Upper lobe of right lung (tissue), 1 donor: ENCODE measurements at places on chromosomes 1 and 21.

GRCh38 chr1:161229896-161230295 is 4.0 kb downstream of the TOMM40L start:
- no peak for DNase-seq

DNA sequence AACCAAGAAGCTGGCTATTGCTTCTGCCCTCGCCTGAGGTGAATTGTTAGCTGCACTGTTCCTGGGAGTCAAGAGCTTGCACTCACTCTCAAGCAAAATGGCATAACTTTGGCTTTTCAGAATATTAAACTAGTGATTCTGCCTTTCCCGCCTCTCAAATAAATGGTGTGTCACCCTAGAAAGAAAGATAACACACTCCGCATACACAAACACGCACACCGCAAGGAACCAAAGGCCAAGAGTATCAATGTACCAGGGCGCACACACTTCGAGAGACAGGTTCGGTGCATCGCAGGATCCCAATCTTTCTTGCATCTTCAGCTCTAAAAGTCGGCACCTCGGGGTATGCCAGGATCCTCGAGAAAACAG is 470 bp upstream of the RTCA start:
- DNase-seq, result no peak

DNA sequence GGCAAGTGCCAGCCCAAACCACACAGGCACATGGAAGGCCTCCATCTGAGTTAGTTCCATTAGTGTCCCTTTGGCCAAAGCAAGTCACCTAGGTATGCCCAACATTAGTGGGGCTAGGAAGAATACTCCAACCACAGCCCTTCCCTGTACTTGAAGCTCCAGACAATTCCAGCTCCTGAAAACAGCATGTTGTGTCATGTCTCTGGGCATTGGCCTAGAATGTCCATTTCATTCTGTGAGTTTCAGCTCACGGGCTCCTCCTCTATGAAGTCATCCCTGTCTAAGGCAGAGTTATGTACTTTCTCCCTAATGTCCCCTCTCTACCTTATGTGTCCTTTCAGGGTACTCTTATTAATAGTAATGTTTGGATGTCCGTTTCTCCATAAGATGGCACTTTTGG is 96.5 kb upstream of the SPATA6 start:
- DNase-seq, result no peak

DNA sequence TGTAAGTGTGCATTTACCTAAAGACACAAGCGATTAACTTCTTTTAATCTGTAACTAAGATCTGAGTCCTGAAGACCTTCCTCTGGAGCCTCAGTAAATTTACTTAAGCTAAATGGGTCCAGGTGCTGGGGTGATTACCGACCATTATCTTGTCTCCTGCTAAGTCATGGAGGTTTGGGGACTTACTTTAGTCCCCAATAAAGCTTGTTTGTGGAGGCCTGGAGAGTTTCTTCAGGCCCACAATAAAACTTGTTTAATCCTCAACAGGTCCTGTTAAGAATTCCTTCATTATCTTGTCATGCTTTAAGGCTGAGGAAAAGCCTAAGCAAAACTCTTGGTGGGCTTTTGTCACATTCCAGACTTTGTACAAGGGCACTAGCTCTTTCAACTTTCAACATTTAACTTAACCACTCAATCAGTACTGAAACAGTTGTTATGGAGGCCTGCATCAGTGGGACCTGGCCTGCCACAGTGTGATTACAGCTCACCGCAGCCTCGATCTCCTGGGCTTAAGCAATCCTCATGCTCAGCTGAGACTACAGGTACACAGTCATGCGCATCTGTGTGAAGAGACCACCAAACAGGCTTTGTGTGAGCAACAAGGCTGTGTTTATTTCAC is 84.0 kb downstream of the FMO4 start:
- DNase-seq, result no peak

DNA sequence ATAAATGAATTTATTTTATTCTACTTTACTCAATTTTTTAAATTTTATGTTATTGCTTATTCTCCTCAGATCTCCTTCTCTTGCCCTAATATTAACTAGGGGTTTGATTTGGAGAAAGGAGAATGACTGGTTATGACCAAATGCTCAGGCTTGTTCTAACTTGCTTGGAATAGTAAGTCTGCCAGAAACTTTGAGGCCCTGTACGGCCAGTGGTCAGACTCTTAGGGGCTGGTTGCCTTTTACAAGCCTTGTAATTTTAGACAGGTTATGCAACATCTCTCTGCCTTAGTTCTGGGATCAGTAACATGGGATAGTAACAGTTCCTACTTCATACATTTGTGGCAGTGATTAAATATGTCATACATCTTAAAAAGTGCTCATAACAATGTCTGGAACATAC is 279.5 kb downstream of the DUSP10 start:
- no peak for DNase-seq

GRCh38 chr1:70092526-70092925 is 112.9 kb downstream of the LRRC40 start:
- no peak for DNase-seq
